MV-4-11 (cell line): ENCODE measurements at places on chromosomes 12 and 14.

- DNase-seq: no peak
Measured at GRCh38 chr12:46908236-46908935, 82.6 kb upstream of the SLC38A4 start.

DNA sequence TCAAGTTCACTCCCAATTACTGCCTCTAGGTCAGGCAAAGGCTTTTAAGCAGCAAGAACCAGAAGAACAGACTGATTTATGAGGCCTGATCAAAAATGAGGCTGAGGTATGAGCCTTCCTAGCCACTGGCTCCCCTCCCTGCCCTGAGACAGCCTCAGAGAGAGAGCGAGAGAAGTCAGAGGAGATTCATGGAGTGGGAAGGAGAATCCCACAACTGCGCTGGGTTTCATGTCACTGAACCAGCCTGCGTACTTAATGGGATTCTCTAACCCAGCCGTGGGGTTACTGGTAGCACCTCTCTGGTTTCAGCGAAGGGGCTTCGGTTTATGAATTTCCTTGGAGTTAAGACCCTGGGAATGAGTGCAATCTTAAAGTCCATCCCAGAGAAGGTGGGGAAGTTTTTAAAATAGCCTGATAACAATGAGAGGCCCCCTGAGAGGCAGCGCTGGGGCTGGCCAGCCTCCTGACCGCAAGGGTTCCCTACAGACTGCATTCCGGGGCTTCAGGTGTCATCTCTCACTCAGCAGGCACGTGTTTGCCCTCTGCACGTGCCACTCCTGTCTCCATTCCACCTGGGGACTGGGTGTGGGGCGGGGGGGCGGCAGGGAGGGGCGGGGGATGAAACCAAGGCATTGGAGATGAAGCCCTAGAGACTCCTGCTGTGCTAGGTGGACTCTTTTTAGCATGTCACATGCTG, 6.1 kb upstream of the GPRC5A start:
- no peak for DNase-seq

GRCh38 chr14:75753696-75754095, 92.7 kb downstream of the TTLL5 start:
- no peak for DNase-seq

- no peak for DNase-seq
Measured at GRCh38 chr12:9120487-9121184, 4.9 kb upstream of the A2M start.

GRCh38 chr12:58359084-58359483, 417.7 kb downstream of the ATP23 start:
- no peak for DNase-seq

DNA sequence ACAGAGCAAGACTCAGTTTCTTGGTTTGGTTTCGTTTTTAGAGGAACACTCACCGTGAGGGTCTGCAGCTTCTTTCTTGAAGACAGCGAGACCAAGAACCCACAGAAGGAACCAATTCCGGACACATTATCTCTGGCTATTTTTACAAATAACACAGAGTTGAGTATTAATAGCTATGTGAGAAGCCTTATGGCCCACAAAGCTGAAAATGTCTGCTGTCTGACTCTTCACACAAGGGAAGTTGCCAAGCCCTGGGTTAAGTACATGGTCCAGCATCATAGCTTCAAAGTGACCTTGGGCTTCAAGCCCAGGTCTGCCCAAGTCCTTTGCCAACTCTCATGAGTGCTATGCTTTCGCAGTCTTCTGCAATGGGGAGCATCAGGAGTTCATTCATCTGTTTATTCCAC, 2.6 kb upstream of the LGMN start:
- DNase-seq: no peak

- no peak for DNase-seq
Measured at GRCh38 chr12:14902465-14902864, 16.8 kb upstream of the MGP start.

GRCh38 chr14:42626986-42627385, 1020.3 kb downstream of the LRFN5 start:
- DNase-seq: no peak

DNA sequence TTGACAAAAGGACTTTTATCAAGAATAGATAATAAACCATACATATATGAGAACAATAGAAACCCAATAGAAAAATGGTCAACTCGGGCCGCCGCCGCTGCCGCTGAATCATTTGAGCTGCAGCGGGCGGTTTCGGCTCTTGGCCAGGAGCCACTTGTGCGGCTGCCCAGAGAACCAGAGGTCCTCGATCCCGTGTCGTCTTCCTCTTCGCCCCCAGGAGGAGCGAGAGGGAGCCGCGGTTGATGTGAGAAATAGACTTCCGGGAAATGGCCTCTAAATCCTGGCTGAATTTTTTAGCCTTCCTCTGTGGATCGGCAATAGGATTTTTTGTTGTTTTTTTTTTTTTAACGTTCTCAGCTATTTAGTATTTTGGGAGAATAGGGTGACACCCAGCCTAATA, 44.8 kb downstream of the CPSF6 start:
- peak; percentile 73 for DNase-seq

GRCh38 chr12:15735837-15736615, 53.2 kb downstream of the EPS8 start:
- DNase-seq: no peak

DNA sequence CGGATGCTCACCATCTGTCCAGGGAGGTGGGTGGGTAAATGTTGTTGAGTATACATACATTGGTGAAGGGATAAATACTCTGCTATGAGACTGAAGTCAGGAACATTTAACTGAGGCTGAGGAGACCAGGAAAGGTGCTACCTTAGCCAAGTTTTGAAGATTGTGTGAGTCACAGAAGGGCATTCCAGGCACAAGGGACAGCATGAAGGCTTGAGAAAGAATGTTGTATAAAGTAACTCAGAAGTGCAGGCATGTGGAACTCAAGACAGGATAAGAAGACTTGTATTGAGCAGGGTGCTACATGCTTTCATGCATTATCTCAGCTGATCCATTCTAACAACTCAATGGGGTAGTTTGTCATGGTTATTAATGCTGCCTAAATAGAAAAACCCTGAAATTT, 112.7 kb downstream of the IPO8 start:
- DNase-seq: no peak

DNA sequence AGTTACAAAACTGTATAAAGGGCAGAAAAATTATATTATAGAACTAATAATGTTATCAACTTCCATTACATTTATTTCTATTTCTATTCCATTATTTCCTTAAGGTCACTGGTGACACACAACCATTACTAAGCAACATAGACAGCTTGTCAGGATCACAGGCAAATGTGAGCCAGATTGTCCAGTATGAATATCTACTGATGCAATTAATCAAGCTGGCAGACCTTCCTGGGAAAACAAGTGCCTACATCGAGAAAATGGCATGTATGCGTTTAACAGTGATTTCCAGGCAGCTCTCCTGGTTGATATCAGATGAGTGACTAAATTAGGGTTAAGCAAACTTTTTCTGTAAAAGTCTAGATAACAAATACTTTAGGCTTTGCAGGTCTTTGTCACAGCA, 36.9 kb upstream of the TSPAN8 start:
- DNase-seq: no peak

DNA sequence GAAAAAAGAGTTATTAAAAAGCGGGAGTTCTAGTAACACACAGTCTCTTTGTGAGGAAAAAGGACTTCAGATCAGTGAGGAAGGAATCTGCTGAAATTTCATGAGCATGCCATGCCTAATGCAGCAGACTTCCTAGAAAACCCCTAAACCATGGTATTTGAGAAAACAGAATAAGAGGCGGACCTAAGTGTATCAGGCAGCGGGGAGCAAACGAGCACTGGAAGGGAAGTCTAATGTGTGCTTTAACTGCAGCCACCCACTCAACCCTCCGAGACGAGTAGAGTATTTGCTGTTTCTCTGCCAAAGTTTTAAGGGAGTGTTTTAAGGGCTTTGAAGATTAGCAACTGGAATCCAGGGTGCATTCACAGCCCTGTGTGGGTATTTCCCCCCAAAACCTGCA, 36.5 kb downstream of the ACADS start:
- DNase-seq: no peak

- DNase-seq: no peak
Measured at GRCh38 chr12:24328261-24328660, 378.8 kb upstream of the SOX5 start.

- no peak for DNase-seq
Measured at GRCh38 chr14:91582761-91583160, 72.7 kb upstream of the PPP4R3A start.

GRCh38 chr12:56160193-56160763, 2.1 kb downstream of the MYL6 start:
- DNase-seq: no peak
